ENCODE measurements at places on chromosomes 7 and 10. TPM values are rescaled to one million over a fixed set of nuclear protein-coding genes. Genes with fewer than 3 reads are reported as not detected.

NAT16 gene
- total RNA-seq: not detected

CALML5 gene
- total RNA-seq: not detected

EGR2 gene
- total RNA-seq: 1.7 TPM

PIP gene
- not detected for total RNA-seq

STEAP4 gene
- total RNA-seq: 5.9 TPM

BMI1 gene
- total RNA-seq: 72.2 TPM

LIPK gene
- total RNA-seq: not detected

C10orf88 gene
- 19.0 TPM for total RNA-seq
